ENCODE measurements at places on chromosomes 6 and 20. TPM values are rescaled to one million over a fixed set of nuclear protein-coding genes. Genes with fewer than 3 reads are reported as not detected.

RBPJL gene
- total RNA-seq = not detected

KIF25 gene
- total RNA-seq = not detected

NPEPL1 gene
- 25.5 TPM for total RNA-seq

SYCP2 gene
- total RNA-seq = 0.28 TPM

ISM1 gene
- under 0.01 TPM for total RNA-seq

C2 gene
- total RNA-seq = not detected

PGC gene
- not detected for total RNA-seq

TSBP1 gene
- not detected for total RNA-seq

MYBL2 gene
- total RNA-seq = 41.9 TPM

PGBD1 gene
- 10.2 TPM for total RNA-seq

CLPSL1 gene
- not detected for total RNA-seq

TCF21 gene
- total RNA-seq = not detected

CTSZ gene
- total RNA-seq = 223 TPM

PDE7B gene
- 48.0 TPM for total RNA-seq

COL21A1 gene
- total RNA-seq = 0.13 TPM

FAM217A gene
- total RNA-seq = not detected

RBM38 gene
- 21.8 TPM for total RNA-seq

HLA-DQB2 gene
- total RNA-seq = not detected

CCN2 gene
- total RNA-seq = 861 TPM

Measured in pulmonary artery endothelial cell (primary cell).